Heart right ventricle (tissue), 16 donors: ENCODE measurements at places on chromosomes 12 and 14. TPM values are rescaled to one million over a fixed set of nuclear protein-coding genes. Genes with fewer than 3 reads are reported as not detected.

GRCh38 chr12:56520506-56520905 is 1.1 kb upstream of the RBMS2 start:
- no peak for DNase-seq

GRCh38 chr12:9872162-9872561 is 3.0 kb upstream of the CLEC2B start:
- no peak for DNase-seq

Gene C12orf54
- total RNA-seq = not detected

GRCh38 chr14:96390965-96391292 is 999 bp upstream of the AK7 start:
- DNase-seq = no peak

Gene ITGB7
- total RNA-seq = 0.84 TPM

DNA sequence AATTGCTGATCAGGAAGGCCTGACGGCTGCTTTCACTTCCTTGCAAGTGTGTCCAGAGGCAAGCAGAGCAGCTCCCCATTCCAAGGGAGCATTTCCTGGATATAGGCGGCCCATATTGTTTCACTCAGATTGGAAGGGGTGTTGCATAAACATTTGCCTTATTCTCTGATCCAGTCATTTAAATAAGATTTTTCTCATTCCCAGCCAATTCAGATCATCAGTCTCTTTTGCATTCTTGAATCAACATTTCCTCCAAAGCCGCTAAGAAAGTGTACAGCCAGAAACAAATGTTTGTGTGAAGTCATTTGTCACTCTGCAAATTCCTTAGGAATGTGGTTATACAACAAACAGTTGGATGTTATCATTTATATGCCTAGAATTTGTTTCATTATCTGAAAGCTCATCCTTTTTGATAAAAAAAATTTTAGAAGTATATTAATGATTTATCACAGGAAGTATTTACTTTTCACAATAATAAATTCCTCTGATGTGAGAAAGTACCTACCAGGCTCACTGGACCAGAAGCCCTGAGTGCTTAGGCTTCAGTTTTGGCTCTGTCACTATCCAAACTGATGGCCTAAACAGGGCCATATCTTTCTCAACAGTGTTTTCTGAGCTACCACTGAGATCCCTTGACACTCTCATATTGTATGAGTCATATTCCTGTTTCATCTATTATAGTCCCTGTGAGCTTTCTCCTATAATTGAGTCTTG is 379.6 kb downstream of the CCDC91 start:
- DNase-seq = no peak

Gene ADCY4
- total RNA-seq = 23.7 TPM

DNA sequence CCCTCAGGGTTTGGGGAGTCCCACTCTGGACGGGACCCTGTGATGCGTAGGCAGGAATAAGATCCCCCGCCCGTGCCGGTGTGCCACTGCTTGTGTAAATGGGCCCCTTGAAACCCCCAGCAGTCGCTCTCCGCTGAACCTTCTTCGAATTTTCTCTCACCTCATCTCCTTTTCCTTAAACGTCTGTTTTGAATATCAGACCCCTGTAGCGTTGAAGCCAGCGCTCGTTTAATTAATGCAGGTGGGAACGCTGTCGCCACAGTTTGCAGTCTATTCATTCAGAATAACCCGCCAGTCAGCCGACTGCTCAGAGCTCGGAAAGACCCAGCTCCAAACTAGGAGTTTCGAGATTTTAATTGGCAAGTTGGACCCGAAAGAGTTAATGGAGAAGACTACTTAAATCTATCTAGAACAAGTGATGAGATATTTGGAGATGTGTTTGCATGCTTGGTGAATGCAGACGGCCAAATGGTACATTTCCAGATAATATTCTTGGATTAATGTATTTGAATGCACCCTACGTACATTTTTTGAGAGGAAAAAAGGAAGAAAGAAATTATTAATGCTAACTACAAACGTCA is 739 bp upstream of the PPP2R5E start:
- no peak for DNase-seq

GRCh38 chr12:87413784-87414183 is 615.4 kb downstream of the C12orf50 start:
- no peak for DNase-seq

GRCh38 chr14:23364164-23365035 is 572 bp downstream of the EFS start:
- no peak for DNase-seq

Gene TMEM121
- total RNA-seq = 1.8 TPM

DNA sequence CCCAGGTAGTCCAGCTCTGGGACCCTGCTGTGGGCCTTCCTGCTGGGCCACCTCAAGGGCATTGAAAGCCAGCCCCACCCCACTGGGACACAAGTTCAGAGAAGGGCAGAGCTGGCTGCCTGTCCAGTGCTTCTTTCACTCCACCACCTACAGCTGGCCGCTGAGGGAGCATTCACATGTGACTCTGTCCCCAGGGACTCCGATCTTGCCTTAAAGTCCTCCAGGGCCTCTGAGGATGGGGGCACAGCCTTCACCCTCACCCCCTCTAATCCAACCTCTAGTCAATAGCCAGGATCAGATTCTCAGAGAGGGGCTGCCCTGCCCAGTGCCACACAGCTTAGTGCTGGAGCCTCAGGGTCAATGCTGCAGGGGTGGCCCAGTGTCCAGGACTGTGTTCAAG is 5.0 kb upstream of the CYP46A1 start:
- DNase-seq = no peak

Gene ABHD4
- total RNA-seq = 23.9 TPM

- no peak for DNase-seq
Measured at GRCh38 chr12:131863711-131864396, 30.6 kb upstream of the ULK1 start.

- DNase-seq = no peak
Measured at GRCh38 chr12:91040096-91040755, 17.6 kb downstream of the KERA start.

DNA sequence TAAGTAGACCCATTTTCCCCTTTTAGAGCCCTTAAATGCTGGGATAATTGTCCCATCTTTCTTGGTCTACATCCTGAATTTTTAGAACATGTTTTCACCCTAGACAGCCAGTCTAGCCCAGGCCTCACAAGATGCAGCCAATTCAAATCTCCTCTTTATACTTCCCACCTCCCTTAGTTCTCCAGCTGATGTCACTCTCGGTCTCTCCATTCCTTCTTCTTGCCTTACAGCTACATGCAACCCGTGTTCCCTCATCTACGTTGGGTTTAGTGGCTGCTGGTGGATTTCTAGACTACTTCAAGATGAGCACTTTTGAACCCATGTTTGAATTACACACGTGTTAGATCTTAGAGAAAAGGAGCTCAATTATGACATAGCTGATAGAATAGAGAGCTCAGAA is 132.0 kb downstream of the PPM1H start:
- no peak for DNase-seq

Gene WBP11
- total RNA-seq = 50.9 TPM

- DNase-seq = no peak
Measured at GRCh38 chr12:79624378-79624777, 66.4 kb downstream of the PAWR start.

- DNase-seq = no peak
Measured at GRCh38 chr12:93419388-93420034, 22.2 kb downstream of the UBE2N start.

Gene IL23A
- not detected for total RNA-seq

DNA sequence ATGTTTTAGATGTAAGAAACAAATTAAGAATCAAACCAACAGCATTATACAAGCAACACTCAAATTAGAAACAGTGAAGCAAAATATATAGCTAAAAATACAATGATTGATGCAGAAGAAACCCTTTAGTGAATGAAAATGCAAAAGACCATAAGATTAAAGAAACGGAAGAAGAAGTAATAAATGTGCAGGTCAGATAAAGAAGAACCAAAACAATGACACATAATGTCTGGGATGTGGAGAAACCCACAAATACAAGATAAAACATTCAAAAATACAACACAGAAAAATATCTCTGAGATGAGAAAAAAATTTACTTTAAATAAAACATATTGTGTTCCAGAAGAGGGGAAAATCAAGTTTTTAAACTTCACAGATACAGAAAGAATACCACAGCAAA is 73.4 kb upstream of the AVPR1A start:
- DNase-seq = no peak

Gene KRT74
- not detected for total RNA-seq

DNA sequence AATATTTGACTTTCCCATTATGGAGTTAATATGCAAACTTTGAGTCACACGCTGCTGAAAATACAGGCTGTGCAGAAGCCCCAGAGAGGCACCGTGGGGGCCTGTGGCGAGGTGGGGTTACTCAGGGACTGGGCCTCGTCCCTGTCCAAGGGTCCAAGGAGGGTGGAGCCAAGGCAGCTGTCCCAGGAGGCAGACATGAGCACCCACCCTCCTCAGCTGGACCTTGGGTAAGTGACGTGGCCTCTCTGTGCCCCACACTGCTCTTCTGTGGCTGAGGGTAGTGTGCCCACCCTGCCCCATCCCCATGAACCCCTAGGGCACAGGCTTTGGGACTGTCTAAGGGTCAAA is 39.4 kb downstream of the FAM222A start:
- DNase-seq = no peak

Gene LGALS3
- total RNA-seq = 224 TPM

Gene PAPLN
- total RNA-seq = 2.0 TPM

DNA sequence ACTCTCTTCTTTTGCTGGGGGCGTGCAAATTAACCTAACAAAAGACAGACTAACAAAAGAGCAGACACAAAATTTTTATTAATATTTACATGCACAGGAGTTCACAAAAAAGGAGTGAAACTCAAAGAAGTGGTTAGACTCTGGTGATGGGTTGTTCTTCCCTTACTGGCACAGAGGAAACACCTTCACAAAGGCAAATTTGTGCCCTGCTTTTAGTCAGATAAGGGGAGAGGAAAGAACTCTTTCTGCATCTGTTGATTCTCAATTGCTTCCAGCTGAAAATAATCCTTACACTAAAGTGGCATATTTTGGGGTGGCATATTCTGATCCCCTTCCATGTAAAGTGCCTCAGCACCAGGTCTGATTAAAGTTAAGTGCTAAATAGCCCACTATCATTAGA is 190.2 kb upstream of the AMIGO2 start:
- no peak for DNase-seq

- no peak for DNase-seq
Measured at GRCh38 chr14:93035585-93035916, 80.2 kb downstream of the ITPK1 start.

- DNase-seq = no peak
Measured at GRCh38 chr12:98227162-98227561, 288.2 kb upstream of the TMPO start.

- peak; percentile 86 for DNase-seq
Measured at GRCh38 chr14:33938131-33938949, 12.5 kb downstream of the EGLN3 start.

- DNase-seq = no peak
Measured at GRCh38 chr12:93407054-93407962, 29.6 kb downstream of the NUDT4 start.
